ENCODE measurements at places on chromosomes 1 and 21. TPM values are rescaled to one million over a fixed set of nuclear protein-coding genes. Genes with fewer than 3 reads are reported as not detected.

Gene LCE1E
- 0.37 TPM for total RNA-seq

Gene KCNE1
- 0.59 TPM for total RNA-seq

Gene MPZ
- total RNA-seq = 1.8 TPM

Gene SLC30A7
- 46.9 TPM for total RNA-seq

Gene SHISAL2A
- total RNA-seq = not detected

Gene TMEM269
- not detected for total RNA-seq

Gene RHBDL2
- 0.39 TPM for total RNA-seq

Gene RGS5
- total RNA-seq = 1.8 TPM

Gene DDX59
- 9.6 TPM for total RNA-seq

Gene HIVEP3
- 0.78 TPM for total RNA-seq

Gene WARS2
- 23.9 TPM for total RNA-seq

Gene SLC44A3
- total RNA-seq = 0.37 TPM

Gene IFNLR1
- total RNA-seq = not detected

Gene ANKRD34A
- total RNA-seq = 2.0 TPM

Gene ARMH1
- 0.59 TPM for total RNA-seq

Gene GLUL
- 545 TPM for total RNA-seq

Gene MCOLN2
- 0.37 TPM for total RNA-seq

Gene B3GALT5
- not detected for total RNA-seq

Gene A3GALT2
- total RNA-seq = not detected

Gene TNFRSF25
- 3.1 TPM for total RNA-seq

Gene RAP1GAP
- not detected for total RNA-seq

Gene TIAM1
- 18.4 TPM for total RNA-seq

Gene CKS1B
- 86.0 TPM for total RNA-seq

Gene SMCP
- not detected for total RNA-seq

Gene PROK1
- not detected for total RNA-seq

Gene PRELP
- 0.37 TPM for total RNA-seq

Gene ESPN
- total RNA-seq = not detected

Gene PGLYRP4
- total RNA-seq = not detected

Gene MORN1
- 8.1 TPM for total RNA-seq

Gene CYYR1
- total RNA-seq = not detected

Gene RHCE
- 0.20 TPM for total RNA-seq

Gene OR6K3
- not detected for total RNA-seq

Gene SAMSN1
- total RNA-seq = not detected

Gene PROX1
- total RNA-seq = 0.37 TPM

Gene LCE1D
- total RNA-seq = not detected

Gene C8B
- total RNA-seq = not detected

Gene CD2
- not detected for total RNA-seq

Gene NPPA
- not detected for total RNA-seq

Gene CFHR5
- not detected for total RNA-seq

Gene CELA2B
- total RNA-seq = not detected

Gene SH2D5
- 3.1 TPM for total RNA-seq

Measured in subcutaneous preadipocyte (primary cell).